Activated T-cell treated with anti-CD3 and anti-CD28 coated beads, Interleukin-2, amount 50 U/mL, for 24 hours (primary cell): ENCODE measurements at places on chromosomes 1 and 21.
A peak's percentile ranks its signal among the peaks of the same experiment; 100 is the strongest.

- no peak for DNase-seq
Observed at GRCh38 chr1:232020352-232020751, 393.8 kb downstream of the DISC1 start.

DNA sequence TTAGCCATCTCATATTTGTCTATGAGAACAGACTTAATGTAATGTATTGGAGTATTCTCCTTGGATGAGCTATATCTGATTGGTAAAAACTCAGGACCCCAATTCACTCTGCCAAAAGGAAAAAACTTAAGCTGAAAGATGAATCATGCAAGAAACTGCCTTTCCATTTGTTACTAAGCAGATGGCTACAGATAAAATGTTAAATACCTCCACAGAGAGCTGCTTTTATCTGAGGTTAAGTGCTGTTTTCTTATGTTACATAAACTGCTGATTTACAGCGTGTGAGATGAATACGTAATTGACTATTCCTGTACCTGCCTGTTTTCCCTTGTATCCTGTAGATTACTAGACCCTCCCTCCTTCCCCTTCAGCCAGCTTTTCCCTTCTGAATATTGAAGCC lies 49.3 kb downstream of the CLCA4 start:
- no peak for DNase-seq

DNA sequence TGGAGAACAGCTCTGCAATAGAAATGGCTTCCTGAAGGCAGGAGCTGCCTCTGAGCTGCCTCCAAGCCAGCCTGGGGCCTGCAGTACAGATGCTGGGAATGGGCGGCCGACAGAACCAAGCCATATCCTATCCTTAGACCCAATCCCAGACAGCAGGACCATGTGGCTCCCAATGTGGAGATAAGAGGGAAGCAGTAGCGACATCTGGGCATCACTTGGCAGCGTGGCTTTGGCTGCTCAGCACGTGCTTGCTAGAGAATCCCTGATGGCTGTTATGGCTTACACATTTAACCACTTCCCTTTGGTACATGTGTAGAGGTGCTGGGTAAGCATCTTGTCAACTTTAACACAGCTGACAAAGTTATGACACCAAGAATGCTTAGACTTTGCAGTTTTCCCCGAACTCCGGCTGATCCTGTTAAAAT lies 87.7 kb downstream of the MAN1C1 start:
- DNase-seq = peak; percentile 68

DNA sequence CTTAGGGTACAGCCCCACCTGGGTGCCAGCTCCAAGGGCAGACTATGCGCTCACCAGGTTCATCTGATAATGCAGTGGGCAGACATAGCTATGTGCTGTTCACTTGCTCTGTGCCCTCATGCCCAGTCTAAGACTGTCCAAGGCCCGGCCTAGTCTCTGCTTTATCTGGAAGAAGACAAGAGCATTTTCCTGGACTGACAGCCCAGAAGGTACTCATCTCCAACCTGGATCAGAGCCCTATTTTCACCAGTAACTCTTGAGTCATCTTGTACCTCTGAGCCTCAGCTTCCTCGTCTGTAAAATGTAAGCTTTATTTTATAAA lies 28.5 kb upstream of the LRRC8C start:
- peak; percentile 65 for DNase-seq

DNA sequence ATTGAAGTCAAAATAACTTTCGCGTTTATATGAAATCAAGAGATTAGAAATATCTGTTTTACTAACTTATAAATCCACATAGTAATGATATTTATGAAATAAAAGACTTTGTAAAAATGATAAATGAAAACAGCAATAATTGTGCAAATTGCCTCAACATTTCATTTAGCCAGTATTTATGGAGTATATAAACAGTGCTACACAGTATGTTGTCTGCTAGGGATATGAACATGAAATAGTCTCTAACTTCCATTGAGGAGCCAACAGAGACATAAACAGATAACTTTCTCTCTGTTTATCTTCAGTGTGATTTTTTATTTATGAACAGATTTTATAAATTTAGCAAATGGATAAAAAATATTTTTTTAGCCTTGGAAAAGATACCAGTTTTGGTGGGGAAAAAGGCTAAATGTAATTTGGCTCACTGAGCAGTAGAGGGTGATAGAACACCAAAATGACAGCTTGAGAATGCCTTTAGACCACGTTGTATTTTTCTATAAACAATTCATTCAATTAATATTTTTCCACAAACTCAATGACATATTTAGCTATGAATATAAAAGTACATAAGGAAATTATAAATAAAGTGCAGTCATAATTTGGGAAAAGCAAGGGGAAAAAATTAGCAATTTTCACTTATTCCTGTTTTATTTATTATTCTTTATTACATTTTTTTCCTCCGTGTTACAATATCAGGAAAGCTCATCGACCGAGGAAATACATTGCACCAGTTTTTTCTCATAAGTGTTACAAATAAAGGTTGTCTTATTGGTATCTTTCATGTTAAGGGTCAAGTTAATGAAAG lies 47.5 kb upstream of the EEIG2 start:
- no peak for DNase-seq

- no peak for DNase-seq
Observed at GRCh38 chr1:23356471-23357137, 12.5 kb upstream of the HNRNPR start.

DNA sequence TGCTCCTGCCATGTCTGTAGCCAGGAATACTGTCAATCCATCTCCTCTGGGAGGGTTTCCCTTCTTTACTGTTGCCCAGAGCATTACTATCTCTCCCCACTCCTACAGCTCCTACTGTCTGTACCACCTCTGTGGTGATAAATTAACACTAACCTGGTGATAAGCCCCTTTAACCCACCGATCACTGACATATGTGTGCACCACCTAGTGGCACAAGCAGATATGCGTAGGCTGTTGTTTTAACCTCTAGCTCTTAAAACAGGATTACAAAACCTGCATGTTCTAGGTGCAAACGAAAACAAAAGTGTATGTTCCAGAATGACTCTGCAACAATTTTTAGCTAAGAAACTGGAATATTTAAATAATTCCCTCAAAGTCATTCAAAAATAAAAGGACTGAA lies 93.9 kb upstream of the BEND5 start:
- DNase-seq = no peak
